ENCODE measurements at places on chromosomes 6 and 20. TPM values are rescaled to one million over a fixed set of nuclear protein-coding genes. Genes with fewer than 3 reads are reported as not detected.

GRCh38 chr20:21513881-21514540, at the start of gene NKX2-2:
Gene NKX2-2, minus strand, starts transcription at chr20:21514064. Its CDS starts 395 bp downstream, at chr20:21513669.
- peak; percentile 75 for DNase-seq

- no peak for DNase-seq
Measured at GRCh38 chr6:150666071-150666470, 66.4 kb downstream of the PLEKHG1 start.

- DNase-seq, result no peak
Measured at GRCh38 chr6:149686230-149686629, 31.7 kb downstream of the LATS1 start.

GRCh38 chr6:40152701-40153436, 218.6 kb upstream of the MOCS1 start:
- no peak for DNase-seq

DNA sequence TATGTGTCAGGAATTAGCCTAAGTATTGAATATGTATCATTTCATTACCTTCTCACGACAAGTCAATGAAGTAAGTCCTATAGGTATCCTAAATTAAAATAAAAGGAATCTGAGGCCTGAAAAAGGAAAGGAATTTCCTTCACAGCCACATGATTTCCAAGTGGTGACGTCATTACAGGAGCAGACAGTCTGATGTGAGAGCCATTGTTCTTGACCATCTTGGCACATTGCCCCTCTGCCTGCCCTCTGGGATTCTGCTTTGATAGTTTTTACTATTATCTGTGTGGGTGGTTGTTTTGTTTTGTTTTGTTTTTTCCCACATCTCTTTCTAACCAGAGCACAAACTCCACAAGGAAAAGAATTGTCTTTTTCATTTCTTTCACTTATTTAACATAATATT, 219.8 kb upstream of the UFL1 start:
- no peak for DNase-seq

DNA sequence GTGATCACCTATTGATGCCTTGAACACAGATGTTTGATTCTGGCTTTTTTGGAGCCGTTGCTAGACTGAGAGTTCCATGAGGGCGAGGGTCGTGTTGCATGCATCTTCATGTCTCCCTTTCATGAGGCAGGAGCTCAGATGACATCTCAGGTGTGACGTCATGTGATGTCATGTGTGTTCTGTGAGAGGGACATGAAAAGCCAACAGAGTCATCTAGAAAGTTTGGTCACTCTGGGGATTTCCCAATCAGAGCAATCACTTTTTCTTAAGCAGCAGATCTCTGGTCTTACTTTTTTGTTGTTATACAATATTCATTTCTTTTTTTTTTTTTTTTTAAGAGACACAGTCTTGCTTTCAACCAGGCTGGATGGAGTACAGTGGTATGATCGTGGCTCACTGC, 411.8 kb downstream of the PREX1 start:
- no peak for DNase-seq

GRCh38 chr6:135043364-135043763, 11.3 kb downstream of the HBS1L start:
- no peak for DNase-seq

DNA sequence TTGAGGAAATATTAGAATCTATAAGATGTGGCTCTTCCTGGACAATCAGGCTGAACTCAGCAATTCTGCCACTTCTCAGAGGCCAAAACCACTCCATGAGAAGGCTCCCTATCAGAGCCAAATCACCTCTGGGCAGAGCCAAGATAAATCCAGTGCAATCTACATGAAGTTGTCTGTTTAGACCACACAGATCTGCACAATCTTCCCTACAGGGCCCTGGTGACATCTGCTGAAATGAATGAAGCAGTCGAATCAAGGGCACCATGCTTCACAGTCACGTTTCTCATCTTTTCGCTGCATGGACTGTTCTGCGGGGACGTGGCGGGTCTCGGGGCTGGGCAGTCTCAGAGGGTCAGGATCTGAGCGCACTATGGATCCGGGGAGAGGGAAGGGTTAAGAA, 60.1 kb upstream of the CD93 start:
- peak; percentile 62 for DNase-seq

GRCh38 chr6:138093632-138094031, 13.6 kb downstream of the PERP start:
- no peak for DNase-seq

GRCh38 chr20:34512955-34513419, 3.2 kb upstream of the DYNLRB1 start:
- peak; percentile 60 for DNase-seq

GRCh38 chr20:45968801-45969711, 2.9 kb downstream of the ZNF335 start:
- no peak for DNase-seq

DNA sequence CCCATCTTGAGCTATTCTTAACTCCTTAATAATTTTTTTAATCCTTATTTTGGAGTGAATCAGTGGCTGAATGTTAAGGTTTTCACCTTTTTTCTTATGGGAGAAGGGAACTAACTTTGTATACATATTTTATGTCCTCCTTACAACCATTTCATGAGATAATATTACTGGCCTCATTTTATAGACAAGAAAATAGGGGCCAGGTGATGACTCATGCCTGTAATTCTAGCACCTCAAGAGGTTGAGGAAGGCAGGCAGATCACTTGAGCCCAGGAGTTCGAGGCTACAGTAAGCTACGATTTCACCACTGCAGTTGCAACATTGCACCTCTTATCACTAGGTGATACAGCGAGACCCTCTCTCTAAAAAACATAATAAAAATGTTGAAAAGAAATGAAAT, 128.7 kb downstream of the TMEM242 start:
- DNase-seq, result peak; percentile 45

- DNase-seq, result no peak
Measured at GRCh38 chr6:165849534-165850430, 186.7 kb upstream of the PDE10A start.

Gene ANKRD66
- total RNA-seq, result not detected

Gene MMS22L
- total RNA-seq, result 19.9 TPM

Gene EPPIN
- total RNA-seq, result not detected

Gene TRIM15
- not detected for total RNA-seq

Gene ASIP
- not detected for total RNA-seq

Measured in M059J (cell line).